ENCODE measurements at places on chromosomes 5 and 9.

GRCh38 chr5:65654713-65655112, 29.9 kb downstream of the SHLD3 start:
- DNase-seq: no peak

GRCh38 chr9:37390759-37391158, 31.7 kb upstream of the GRHPR start:
- no peak for DNase-seq

GRCh38 chr5:40569546-40570270, 110.0 kb upstream of the PTGER4 start:
- no peak for DNase-seq

DNA sequence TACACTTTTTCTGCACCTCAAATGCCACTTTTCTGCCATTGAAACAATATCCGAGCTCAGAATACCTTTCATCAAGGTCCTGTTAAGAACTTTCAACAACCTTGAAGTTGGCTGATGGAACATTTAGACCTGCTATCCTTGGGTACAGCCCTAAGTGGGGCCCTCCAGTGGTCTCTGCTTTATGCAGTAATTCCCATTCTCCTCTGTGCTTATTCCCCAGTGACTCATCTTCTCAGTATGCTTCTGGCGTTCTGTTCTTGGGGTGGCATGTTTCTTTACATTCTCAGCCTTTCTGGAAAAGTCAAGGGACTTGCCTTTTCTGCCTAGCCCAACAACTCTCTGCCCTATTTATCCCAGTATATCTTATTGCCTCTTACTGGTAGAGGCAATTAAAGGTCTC, 7.1 kb downstream of the ANP32B start:
- no peak for DNase-seq

DNA sequence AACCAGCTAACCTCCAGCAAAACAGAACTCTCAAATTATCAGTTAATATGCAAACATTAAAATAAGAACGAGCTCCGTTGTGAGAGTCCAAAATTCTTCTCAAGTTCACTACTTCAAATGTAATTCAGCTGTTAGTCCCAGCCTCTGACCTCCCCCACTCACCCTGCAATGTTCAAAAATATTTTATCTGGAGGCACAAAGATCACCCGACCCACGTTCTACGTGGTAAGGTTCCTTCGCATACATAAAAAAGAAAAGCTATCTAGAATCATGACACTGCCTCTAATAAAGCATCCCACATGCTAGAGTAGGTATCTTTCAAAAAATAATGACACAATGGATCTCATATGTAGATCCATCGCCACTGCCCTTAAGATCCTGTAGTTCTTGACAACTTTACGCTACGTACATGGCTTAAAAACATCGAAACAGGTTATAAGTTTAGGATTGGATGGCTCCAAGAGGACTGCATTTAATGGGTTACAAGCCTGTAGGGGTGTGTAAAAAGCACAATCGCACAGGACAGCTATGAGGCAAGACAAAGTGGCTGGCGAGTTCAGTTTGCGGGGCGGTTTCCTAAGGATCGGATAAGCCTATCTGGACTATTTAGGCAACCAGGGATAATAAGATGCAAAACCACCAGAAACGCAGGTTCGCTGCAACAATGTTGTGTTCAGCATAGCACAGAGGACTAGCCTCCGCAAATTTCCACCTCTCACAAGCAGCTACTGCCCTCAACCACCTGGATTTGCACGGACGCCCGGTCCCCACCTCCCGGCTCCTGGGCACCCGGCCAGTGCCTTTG, 969 bp downstream of the CLK4 start:
- no peak for DNase-seq

GRCh38 chr5:111703662-111704061, 53.3 kb downstream of the NREP start:
- no peak for DNase-seq

- DNase-seq: no peak
Measured at GRCh38 chr9:91192381-91193086, 169.2 kb downstream of the AUH start.

DNA sequence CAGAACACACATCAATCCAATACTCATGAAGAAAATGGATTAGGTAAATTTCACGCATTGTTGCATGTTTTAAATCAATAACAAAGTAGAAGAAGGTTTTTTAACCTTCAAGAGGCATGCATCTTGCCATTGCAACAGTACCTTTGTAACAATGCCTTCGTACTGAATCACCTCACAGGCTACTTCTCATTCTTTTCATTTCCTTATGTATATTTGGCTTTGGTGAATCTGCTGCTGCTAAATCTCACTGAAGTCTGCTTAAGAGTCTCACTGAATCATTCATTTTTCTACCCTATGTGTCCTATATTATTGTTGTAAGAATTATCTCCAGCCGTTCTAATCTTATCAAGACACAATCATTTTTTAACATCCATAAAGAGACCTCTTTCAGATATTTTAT, 152.5 kb downstream of the CDH10 start:
- DNase-seq: no peak

DNA sequence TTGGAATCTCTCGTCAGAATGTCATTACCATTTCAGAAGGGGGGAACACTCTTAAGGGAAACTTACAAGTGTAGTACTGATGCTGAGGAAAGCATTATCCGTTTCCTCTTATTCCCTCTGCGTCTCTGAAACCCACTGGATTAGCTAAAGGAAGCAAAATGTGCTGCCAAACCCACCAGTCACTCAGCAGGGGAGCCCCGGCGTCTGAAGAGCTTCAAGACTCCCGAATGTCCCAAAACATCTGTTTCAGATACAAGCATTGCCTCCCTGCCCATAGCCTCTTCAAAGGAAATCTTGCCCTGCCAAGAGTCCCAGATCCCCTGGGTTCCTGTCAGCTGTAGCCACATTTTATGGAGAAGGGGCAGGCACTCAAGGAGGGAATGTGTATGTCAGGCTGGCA, 1.0 kb upstream of the HCN1 start:
- DNase-seq: no peak

DNA sequence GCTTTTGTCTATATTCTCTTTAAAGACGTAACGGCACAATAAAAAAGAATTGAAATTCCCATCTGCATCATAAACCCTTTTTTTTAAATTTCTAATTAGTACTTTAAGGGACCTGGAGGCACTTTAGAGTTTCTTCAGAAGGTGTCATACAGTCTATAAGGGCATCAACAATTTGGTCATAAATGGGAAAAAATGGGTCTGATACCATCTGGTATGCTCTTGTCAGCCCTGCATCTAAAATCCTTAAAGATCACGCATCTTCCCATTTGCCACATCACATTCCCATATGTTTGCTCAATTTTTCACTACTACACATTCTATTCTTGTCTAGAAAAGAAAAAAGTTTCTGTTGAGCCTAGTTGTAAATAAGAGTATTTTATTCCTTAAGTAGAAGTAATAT, 53.8 kb downstream of the COX7C start:
- no peak for DNase-seq

- no peak for DNase-seq
Measured at GRCh38 chr5:149636861-149637246, 55.6 kb downstream of the ARHGEF37 start.

DNA sequence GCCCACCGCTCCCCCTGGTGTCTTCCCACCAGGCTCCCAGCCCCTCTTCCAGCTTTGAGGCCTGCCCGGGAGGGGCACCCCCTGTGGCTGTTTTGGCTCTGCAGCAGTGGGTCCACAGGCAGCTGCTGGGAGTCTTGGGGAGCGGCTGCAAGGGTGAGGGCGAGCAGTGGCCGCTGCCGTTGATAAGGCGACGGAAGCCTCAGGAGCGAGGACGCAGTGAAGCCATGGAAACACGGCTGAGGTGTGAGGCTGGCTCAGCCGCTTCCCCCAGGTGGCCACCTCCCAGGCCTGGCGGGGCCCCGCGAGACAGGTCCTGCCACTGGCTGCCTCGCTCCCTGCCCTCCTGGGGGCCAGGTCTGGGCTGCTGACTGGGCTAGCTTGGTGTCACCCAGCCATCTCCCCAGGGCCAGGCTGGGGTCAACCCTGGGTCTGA, 41.5 kb downstream of the CXXC5 start:
- DNase-seq: no peak

GRCh38 chr5:95988877-95989276, 27.2 kb upstream of the ELL2 start:
- no peak for DNase-seq

- DNase-seq: no peak
Measured at GRCh38 chr5:120538644-120539043, 74.5 kb downstream of the PRR16 start.

DNA sequence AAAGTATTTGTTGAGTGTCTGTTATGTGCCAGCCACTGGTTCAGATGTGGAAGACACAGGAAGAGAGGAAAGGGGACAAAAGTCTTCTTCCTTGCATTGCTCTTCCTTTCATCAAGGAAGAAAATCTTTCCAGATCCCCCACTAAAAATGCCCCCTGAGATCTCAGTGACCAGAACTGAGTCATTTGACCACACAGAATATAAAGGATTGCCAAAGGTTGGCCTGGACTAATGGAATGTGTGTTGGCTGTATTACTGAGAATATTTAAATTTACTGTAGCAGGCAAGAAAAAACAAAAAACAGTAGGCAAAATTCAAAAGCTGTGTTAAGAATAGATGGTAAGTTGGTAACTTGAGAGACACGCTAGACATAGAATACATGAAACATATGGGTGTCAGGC, 10.0 kb upstream of the SEPTIN8 start:
- DNase-seq: no peak

DNA sequence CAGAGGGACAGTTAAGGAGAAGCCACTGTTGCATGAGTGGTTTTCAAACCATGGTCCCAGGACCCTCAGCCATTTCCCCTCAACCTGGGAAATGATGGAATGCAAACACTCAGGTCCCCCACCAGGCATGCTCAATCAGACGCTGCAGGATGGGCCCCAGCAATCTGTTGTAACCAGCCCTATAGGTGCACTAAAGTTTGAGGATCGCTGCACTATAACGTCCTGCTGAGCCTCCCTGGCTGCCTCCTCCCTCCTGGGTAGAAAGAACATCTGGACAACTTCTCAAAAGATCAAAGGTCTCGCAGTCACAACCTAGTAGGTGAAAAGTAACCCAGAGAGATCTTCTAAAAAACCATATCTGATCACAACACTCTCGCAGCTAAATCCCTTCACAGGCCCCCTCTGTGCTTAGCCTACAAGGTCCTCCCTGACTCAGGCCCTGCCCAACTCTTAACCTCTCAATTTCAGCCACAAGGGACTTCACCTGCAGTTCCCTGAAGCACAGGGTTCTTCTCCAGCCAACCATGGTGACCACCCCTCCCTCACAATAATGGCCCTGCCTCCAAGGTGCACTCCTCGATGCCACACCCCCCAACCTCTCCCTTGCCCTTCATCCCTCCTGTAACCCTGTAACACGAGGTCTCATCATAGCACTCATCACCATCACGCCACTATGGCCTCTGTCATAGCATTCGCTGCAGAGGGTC, 3.5 kb downstream of the SHB start:
- no peak for DNase-seq

- DNase-seq: no peak
Measured at GRCh38 chr5:176676361-176676824, 29.1 kb downstream of the TSPAN17 start.
